T follicular helper cell (primary cell): ENCODE measurements at places on chromosomes 6 and 20.

- DNase-seq, result no peak
Observed at GRCh38 chr6:142925575-142926110, 19.3 kb downstream of the HIVEP2 start.

DNA sequence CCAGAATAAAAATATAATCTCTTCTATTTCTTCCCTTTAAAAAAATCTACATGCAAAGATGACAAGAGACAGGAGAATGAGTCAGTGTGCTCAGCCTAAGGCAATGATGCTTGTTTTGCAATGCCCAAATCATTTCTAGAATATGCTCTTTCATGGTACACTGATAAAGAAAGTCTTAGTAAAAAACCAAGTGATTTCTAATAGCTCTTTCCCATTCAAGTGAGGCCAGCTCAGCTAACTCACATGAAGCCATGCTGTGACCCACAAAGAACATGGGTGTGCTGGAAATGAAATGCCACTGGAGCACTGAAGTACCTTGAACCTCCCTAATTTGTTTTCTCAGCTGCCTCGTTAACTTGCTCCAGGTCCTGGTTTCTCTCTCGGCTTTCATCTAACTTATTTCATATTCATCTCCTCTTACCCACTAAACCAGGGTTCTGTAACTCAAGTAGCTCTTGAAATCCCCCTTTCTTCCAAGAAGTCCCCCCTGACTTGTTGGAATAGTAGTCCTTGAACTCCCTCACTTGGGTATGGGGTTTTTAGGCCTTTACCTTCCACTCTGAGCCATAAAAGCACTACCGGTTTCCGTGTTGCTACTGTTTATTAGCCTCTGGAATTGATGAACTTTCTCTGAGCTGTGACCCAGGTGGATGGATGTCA lies 92.7 kb downstream of the IRF4 start:
- DNase-seq, result no peak

GRCh38 chr6:4776493-4777393 lies 539 bp downstream of the CDYL start:
- DNase-seq, result peak; percentile 6

DNA sequence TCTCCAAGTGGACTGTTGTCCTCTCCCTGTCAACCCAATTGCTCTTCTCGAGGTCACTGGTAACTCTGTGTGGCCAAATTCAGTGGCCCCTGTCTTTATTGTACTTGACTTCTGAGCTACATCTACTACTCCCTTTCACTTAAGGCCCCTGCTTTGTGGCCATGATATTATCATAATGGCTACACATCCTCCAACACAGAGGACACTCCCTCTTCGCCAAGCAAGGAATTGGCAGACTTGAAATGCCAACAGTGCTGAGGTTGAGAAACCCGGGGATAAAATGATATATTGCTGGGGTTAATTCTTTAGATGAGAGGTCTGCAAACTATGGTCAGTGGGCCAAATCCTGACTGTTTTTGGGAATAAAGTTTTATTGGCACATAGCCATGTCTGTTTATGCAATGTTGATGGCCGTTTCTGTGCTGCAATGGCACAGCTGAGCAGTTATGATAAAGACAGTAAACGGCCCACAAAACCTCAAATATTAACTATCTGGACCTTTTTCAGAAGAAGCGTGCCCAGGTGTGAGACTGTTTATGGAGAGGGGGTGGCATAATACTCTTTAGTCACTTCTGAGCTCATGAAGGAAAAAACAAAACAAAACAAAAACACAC lies 12.0 kb upstream of the MRPS10 start:
- no peak for DNase-seq

GRCh38 chr20:34365765-34366213 lies 2.7 kb downstream of the ITCH start:
- no peak for DNase-seq

DNA sequence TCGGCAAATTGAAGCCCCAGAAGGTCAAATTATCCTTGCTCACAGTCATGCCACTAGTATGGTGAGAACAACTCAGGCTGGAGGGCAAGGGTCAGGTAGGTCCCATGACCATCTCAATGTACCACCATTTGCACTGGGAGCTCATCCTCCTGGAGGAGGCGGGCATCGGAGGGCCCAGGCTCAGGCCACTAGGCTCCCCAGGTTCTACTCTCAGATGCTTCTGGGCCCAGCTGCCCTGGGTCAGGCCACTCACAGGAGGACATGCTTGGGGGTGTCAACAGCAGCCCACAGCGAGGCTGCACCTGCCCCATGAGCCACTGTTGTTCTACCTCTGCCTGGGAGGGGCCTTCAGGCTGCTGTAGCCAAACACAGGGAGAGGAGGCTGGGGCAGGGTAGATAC lies 39.1 kb downstream of the NFATC2 start:
- DNase-seq, result no peak

GRCh38 chr6:38091613-38092012 lies 272.1 kb downstream of the ZFAND3 start:
- DNase-seq, result no peak

GRCh38 chr6:44234101-44235025 lies 11.0 kb downstream of the SLC29A1 start:
- DNase-seq, result no peak

DNA sequence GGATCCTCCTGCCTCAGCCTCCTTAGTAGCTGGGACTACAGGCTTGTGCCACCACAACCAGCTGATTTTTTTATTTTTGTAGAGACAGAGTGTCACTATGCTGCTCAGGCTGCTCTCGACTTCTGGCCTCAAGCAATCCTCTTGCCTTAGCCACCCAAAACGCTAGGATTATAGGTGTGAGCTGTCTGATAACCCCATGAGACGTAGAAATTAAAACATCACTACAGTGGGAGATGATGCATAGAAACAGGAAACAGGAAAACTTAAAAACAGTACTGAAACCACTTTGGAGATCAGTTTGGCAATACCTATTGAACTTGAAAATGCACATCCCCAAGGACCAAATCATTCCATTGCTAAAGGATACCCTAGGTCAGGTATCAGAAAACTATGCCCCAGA lies 10.8 kb downstream of the SENP6 start:
- DNase-seq, result no peak

DNA sequence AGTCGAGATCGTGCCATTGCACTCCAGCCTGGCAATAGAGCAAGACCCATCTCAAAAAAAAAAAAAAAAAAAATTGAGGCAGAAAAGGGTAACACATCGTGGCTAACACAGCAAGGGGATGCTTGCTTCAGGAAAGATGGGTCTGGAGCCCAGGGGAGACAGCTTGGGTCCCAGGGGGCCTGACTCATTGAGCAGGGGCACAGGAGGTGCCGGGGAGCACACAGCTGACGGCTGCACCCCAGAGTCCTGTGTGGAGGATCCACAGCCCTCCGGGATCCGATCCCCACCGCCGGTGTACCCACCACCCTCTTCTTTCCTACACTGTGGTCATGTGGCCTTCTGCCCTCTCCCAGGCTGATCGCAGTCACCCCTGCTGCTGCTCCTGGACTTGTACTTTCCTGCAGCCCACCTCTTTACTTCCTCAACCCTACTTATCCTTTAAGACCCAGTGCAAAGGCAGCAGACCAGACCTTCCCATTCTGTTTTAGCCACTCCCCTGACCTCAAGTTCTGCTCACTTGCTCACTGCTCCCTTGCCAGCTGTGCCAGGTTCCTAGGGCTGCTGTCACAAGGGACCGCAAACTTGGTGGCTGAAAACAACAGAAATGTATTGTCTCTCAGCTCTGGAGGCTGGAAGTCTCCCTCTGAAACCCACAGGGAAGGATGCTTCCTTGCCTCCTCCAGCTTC lies 17.6 kb upstream of the EZR start:
- DNase-seq, result no peak

GRCh38 chr20:5977223-5977622 lies 26.8 kb downstream of the MCM8 start:
- no peak for DNase-seq

DNA sequence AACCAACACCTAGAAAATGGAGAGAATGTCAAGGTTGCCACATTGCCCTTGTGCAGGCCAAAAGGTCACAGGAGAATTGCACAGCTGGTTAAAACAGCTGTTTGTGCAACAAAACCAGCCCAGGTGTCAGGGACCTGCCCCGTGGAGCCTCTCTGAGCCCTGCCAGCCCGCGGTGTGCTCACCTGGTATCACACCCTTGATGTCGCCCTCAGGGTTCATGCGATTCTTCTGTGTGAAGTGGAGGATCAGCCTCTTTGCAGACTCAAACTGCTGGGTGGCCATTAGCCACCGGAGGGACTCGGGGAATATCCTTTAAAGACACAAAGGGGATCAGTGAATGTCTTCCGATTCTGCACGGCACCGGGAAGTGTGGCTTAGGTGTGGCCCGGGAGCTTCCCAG lies 39.2 kb downstream of the PSMG4 start:
- DNase-seq, result no peak

GRCh38 chr6:169838346-169839028 lies 87.1 kb downstream of the ERMARD start:
- DNase-seq, result no peak

DNA sequence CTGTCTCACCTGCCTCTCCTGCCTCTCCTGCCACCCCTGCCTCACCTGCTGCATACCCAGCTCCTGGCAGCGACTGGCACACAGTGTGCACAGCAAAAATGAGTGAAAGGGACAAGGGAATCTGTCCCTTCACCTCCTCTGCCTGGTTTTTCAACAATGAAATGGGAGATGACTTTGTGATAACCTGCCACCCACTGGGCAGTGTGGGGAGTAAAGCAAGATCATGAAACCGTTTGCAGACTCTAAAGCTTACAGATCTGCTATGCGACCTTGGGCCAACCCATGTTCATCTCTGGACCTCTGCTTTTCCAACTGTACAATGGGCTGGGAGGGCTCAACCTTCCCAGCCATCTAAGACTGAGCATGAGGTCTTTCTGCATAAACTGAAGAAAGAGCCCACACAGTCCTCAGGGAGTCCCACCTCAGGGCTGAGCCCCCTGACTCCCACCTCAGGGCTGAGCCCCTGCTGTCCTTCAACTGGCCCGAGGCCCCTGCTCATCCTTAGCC lies 81.1 kb downstream of the RIPOR3 start:
- no peak for DNase-seq

- DNase-seq, result no peak
Observed at GRCh38 chr6:169640351-169640852, 61.4 kb downstream of the WDR27 start.

- no peak for DNase-seq
Observed at GRCh38 chr6:105793130-105793529, 293.0 kb upstream of the PRDM1 start.

DNA sequence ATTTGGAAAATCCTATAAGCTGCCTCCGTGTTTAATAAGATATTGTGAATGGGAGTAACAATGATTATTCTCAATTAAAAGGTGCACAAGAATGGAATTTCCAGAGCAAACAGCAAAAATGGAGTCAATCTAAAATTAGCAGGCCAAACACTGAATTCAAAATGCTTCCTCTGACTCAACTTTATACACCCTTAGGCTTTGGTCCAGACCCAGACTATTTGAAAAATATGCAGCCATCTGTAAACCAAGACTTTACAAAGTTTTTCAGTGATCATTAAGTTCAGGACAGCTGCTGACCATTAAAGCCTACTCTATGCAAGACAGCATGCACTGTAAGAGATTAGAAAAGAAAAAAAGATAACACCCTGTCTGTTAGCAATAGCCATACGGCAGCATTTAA lies 39.4 kb upstream of the CCN6 start:
- DNase-seq, result no peak

DNA sequence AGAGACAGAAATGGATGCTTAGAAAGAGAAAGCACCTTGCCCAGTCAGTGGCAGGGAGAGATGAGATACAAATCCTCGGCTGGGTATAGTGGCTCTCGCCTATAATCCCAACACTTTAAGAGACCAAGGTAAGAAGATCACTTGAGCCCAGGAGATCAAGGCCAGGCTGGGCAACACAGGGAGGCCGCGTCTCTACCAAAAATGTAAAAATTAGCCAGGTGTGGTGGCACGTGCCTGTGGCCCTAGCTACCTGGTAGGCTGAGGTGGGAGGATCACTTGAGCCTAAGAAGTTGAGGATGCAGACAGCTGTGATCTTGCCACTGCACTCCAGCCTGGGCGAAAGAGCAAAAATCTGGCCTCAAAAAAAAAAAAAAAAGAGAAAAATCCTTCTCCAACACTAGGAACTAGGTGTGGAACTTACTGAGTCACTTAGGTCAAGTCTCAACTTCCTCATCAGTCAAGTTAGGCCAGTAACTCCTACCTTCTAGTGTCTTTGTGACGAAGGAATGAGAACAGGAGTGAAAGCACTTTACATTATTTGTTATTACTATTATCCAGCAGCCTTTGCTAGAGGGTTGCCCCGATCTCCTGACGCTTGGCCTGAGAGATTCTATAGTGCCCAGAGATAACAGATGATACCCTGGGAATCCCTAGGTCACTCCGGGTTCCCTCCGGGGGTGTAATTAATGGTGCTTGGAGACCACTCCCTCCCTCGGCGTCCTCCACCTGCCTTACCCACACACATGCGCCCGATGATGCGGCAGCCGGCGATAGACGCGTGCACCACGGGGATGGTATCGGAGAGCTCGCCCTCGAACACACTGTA lies 918 bp downstream of the EIF6 start:
- DNase-seq, result no peak

DNA sequence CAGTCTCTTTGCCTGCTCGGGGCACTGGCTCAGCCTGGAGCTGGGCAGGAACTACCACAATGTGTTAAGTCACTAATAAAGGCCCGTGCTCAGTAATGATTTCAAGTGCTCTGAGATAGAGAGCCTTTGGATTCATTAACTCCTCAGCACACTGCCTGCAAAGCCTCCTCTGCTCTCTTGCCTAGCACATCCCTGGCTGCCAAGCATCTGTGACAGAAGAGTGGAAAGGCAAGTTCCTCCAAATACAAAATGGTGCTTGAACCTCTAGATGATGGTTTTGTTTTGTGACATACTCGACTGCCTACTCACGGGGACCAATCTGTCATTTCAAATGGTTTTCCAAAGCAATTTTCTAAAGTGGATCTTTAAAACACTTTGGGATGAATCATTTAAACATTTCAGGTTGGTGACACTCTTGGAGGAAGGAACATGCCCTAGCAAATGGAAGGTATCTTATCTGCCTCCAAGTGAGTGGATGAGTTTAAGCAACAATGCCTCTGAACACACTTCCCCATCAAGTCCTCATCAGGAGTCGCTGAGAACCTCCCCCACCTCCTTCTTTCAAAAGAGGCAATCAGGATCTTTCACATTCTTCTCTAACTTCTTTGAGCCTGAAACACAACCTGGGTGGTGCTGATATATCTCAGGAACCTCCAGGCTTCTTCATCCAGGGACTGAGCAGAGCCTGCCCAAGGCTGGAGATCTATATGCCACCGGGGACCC lies 35.8 kb downstream of the METTL24 start:
- DNase-seq, result no peak
